M059J (cell line): ENCODE measurements at places on chromosomes 4 and X. TPM values are rescaled to one million over a fixed set of nuclear protein-coding genes. Genes with fewer than 3 reads are reported as not detected.
A peak's percentile ranks its signal among the peaks of the same experiment; 100 is the strongest.

The EDNRA gene
- 4.3 and 6.5 TPM in 2 replicates for total RNA-seq

The CNGA1 gene
- 0.32 TPM in 1 of 2 replicates, not detected in the other for total RNA-seq

The ZNF711 gene
- total RNA-seq = 1.4 and 1.6 TPM in 2 replicates

The SPIN2A gene
- not detected in 2 replicates for total RNA-seq

The NLGN3 gene
- 0.10 and 0.15 TPM in 2 replicates for total RNA-seq

The CCDC149 gene
- total RNA-seq = 5.1 and 8.3 TPM in 2 replicates

- no peak for DNase-seq
These were observed 17.5 kb downstream of the PRSS12 start for GRCh38 chr4:118335324-118335723.

DNA sequence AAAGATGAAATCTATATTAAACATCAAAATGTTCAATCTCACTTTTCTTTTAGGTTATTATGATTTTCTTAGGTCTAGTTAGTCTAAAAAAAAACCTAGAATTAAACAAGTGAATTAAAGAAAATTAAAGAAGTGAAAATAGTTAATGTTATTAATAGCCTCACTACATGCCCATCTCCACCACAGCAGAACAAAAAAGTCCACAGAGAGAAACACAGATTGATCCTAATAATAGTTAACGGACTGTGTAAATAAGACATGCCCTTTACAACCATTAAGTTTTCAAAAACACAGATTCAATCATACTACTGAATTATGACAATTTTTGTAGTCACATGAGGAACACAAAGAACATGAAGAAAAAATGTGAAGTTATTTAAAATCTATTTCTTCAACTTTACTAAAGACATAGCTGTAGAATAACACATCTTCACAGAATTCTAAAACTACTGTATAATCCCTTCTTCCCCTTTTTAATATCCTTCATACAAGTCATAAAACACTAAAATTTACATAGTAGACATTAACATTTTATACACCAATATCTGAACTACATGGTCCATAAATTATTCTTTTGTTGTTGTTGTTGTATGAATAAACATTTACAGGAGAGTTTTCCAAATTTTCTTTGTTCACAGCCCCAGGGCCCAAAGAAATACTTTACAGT lies 15.3 kb downstream of the HELQ start:
- no peak for DNase-seq

DNA sequence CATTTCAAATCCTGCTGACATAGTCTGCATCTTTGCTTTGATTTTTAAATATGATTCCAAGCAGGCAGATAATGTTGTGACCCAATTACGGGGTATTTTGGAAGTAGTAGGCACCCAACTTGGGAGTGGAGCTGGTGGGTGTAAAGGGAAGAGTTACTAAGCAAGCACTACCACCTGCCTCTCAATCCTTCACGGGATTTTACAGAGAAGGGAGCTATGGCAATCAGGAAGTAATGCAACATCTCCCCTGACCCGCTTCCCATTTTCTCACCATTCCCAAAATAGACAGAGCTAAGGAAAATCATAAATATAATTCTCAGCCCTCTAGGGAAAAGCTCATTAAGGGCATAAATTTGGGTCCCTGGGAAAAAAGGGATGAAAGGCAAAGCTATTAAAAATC lies 9.2 kb downstream of the APBB2 start:
- no peak for DNase-seq

DNA sequence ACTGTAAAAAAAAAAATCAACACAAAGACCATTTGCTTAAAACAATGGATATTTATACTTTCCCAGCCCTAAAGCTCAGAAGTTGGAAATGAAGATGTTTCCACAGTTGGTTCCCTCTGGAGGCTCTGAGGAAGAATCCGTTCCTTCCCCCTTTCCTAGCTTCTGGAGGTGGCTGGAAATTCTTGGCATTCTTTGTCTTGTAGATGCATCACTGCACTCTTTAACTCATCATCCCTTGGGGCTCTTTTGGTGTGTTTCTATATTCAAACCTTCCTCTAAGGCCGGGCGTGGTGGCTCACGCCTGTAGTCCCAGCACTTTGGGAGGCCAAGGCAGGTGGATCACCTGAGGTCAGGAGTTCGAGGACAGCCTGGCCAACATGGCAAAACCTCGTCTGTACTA lies 78.7 kb downstream of the VCX3A start:
- DNase-seq = no peak

GRCh38 chr4:18041114-18041513 lies 19.6 kb upstream of the LCORL start:
- no peak for DNase-seq

DNA sequence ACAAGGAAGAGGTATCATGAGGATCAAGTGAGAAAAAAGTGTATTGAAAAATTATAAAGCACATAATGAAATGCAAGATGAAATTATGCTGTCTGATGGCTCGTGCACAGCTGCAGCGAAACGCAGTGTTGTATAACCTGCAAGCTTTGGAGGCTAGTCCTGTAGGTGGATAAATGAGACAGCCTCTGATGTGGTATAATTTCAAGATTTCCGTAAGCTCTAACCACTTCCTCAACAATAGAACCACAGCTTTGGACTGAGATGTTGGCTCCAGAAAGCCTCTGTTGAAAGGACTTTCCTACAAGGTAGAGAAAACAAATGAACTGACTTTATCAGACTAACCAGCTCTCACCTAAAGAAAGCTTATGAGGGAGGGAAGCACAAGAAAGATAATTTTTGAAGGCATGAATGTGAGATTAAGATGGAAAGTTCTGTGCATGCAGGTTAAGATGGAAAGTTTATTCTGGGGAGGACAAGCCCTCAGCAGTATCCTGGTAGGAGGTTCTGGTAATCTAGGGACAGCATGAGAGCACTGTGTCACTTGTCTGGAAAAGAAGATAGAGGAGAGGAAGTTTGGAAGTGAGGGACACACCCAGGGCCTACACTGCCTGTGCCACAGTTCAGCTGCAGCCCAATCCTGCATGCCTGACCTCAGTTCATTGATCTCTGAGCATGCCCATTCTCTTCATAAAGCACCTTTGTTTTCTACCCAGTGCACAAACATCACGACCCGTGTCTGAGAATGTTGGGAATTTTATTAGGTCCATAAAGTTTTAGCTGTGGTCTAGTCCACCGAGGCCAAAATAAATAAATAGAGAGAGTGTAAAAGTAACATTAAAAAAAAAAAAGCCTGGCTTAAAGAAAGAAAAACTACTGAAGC lies 161.5 kb upstream of the SFRP2 start:
- DNase-seq = peak; percentile 66

- DNase-seq = no peak
These were observed 63.5 kb downstream of the DCLK2 start for GRCh38 chr4:150141756-150142155.

- DNase-seq = no peak
These were observed 13.0 kb downstream of the RAP2C start for GRCh38 chrX:132206259-132206658.

GRCh38 chrX:28549838-28550237 lies 37.4 kb upstream of the IL1RAPL1 start:
- peak; percentile 22 for DNase-seq

DNA sequence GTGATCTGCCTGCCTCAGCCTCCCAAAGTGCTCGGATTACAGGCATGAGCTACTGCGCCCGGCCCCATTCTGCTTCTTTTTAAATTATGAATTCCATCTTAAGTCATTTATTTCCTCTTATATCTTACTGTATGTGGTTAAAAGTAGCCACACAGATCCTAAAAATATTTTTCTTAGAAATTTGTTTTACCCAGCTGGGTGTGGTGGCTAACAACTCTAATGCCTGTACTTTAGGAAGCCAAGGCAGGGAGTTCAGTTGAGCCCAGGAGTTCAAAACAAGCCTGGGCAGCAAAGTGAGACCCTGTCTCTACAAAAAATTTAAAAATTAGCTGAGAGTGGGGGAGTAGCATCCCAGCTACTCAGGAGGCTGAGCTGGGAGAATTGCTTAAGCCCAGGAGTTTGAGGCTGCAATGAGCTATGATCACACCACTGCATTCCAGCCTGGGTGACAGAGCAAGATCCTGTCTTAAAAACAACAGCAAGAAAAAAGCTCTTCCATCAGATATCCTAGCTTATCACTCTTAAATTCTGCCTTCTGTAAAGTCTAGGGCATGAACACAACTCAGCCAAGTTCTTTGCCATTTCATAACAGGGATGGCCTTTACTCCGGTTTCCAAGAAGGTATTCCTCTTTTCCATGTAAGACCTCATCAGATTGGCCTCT lies 15.1 kb upstream of the AFF1 start:
- no peak for DNase-seq

- no peak for DNase-seq
These were observed at the start of gene MGAT4D for GRCh38 chr4:140497747-140498636. Gene MGAT4D, minus strand, starts transcription at chr4:140498293. Its CDS starts 71 bp downstream, at chr4:140498222.

- DNase-seq = peak; percentile 73
These were observed at the start of gene SCARB2 for GRCh38 chr4:76213415-76214176. Gene SCARB2, minus strand, starts transcription at chr4:76213824. Its CDS starts 281 bp downstream, at chr4:76213543.

GRCh38 chrX:141760761-141761160 lies 62.2 kb upstream of the SPANXD start:
- DNase-seq = peak; percentile 88

GRCh38 chr4:21952549-21952948 lies 4.0 kb upstream of the KCNIP4 start:
- DNase-seq = no peak

- peak; percentile 72 for DNase-seq
These were observed 333.3 kb downstream of the PDGFC start for GRCh38 chr4:156638334-156638733.

GRCh38 chr4:123284168-123284567 lies 112.4 kb upstream of the SPRY1 start:
- no peak for DNase-seq
